Amniotic stem cell (primary cell): ENCODE measurements at places on chromosomes 7 and 10.

GRCh38 chr10:85527616-85528317 lies 838.8 kb downstream of the GRID1 start:
- DNase-seq: no peak

GRCh38 chr10:14543904-14544210 lies 213.1 kb upstream of the FRMD4A start:
- DNase-seq: no peak

DNA sequence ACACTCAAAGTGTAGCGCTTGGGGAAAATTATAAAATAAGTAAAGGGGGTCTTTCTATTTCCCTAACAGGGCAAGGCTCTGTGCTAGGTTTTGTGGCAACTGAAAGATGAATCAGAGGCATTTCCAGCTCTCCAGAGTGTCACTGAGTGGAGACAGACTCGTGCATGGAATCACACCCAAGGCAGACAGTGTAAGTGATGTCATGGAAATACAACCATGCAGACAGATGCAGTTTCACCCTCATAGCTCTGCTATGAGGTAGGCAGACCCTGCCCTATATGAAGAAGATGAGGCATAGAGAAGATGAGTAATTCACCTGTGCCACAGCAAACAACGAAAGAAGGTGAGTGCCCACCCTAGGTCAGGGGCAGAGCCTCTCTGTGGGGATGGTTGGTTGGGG lies 57.2 kb upstream of the PITRM1 start:
- DNase-seq: no peak

- no peak for DNase-seq
Measured at GRCh38 chr10:42734536-42734935, 48.1 kb upstream of the BMS1 start.

GRCh38 chr7:159086301-159086925 lies 58.3 kb downstream of the VIPR2 start:
- DNase-seq: no peak

DNA sequence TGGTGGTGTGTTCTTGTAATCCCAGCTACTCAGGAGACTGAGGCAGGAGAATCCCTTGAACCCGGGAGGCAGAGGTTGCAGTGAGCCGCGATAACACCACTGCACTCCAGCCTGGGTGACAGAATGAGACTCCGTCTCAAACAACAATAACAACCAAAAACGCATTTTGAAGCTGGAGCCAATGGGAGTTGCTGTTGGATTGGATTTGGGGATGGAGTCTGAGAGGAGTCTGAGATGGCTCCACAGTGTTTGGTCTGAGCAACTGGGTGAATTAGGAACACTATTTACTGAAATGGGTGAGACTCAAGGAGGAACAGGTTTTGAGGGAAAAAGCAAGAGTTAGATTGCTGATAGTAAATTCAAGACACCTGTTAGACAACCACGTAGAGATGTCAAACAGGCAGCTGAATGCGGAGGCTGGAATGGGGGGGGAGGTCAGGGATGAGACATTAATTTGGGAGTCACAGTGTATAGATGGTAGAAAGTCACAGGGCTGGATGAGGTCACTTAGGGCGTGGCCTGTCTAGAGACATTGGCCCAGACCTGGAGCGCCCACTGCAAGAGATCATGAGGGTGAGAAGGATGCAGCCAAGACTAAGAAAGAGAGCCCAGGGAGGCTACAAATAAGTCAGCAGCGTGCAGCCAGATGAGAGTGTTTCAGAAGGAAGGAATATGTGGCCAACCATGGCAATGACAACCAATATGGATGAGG lies 56.4 kb downstream of the CYCS start:
- DNase-seq: no peak

- DNase-seq: no peak
Measured at GRCh38 chr10:103905441-103905840, 12.5 kb downstream of the STN1 start.

DNA sequence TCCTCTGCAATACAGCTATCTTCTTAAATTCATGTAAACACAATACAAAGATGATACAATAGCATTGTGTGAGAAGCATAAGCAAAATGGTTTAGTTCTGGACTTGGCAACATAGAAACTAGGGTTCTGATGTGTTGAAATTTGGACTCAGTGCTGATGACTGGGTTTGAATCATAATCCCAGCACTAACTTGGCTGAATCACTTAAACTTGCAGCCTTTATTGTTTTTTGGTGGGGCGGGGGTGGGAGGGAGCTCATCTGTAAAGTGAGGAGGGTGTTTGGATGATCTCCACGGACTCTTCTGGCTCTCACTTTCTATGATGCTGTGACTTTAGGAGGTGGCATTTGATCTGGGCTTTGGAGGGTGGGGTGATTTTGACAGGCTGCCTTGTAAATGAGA lies 158.2 kb downstream of the WNT2 start:
- DNase-seq: no peak

- no peak for DNase-seq
Measured at GRCh38 chr7:90025771-90026170, 128.5 kb upstream of the STEAP1 start.

GRCh38 chr10:4271193-4271592 lies 486.2 kb upstream of the KLF6 start:
- DNase-seq: no peak

- no peak for DNase-seq
Measured at GRCh38 chr7:122136639-122137245, 7.3 kb downstream of the AASS start.

DNA sequence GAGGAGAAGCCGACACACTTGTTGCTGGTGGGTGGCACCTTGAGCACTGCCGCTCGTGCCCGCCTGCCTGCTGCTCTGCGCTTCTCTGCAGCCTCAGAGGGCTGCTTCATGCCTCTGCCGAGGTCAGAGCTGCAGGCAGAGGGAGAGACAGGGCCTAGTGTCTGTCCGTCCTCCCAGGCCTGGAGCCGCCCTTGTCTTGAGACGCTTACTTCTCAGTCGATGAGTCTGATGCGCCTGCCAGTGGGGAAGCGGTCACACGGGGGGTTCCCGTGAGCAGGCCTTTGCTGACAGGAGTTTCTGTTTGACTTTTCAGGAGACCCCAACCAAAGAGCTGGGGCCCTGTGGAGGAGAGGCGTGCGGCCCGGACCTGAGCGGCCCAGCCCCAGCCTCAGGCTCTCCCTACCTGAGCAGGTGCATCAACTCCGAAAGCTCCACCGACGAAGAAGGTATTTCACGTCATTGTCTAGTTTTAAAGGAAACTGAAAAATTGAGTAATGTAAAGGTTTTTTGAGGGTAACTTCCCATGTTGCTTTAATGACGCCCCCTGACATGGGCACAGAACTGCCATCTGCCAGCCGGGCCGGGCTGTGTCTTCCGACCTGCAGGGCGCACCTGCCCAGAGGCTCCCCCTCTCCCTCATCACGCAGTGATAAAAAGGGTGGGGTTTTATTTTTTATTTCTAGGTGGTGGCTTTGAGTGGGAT lies 7.8 kb upstream of the BHLHA15 start:
- DNase-seq: no peak

- peak; percentile 91 for DNase-seq
Measured at GRCh38 chr10:100535715-100536353, at the start of gene HIF1AN. HIF1AN (plus strand) TSS chr10:100535943; CDS start chr10:100535959, 16 bp downstream.

GRCh38 chr7:136971776-136972175 lies 103.3 kb downstream of the CHRM2 start:
- DNase-seq: no peak

- DNase-seq: no peak
Measured at GRCh38 chr7:30682212-30683083, at the start of gene CRHR2. CRHR2 (minus strand) TSS chr7:30682456; CDS start chr7:30682280, 176 bp downstream.

DNA sequence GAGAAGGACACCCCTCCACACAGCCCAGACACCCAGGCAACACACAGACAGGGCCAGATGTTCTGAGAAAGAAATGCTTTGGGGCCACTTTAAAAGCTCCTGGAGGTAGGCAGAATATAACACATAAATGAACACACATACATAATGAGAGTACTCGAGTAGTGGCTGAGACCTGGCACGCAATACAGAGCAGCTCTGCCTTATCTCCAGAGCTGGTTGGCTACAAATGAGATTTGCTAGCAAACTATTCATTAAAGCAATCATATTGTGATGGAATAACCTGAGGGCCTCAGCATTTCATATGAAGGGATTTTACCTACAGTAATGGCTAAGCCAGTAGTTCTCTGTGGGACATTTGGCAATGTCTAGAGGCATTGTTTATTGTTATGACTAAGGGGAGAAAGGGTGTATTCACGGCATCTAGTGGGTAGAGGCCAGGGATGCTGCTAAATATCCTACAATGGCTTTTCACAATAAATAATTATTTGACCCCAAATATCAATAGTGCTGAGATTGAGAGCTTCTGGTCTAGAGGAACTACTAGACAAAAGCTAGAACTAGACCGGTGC lies 5.5 kb upstream of the IMPDH1 start:
- no peak for DNase-seq

DNA sequence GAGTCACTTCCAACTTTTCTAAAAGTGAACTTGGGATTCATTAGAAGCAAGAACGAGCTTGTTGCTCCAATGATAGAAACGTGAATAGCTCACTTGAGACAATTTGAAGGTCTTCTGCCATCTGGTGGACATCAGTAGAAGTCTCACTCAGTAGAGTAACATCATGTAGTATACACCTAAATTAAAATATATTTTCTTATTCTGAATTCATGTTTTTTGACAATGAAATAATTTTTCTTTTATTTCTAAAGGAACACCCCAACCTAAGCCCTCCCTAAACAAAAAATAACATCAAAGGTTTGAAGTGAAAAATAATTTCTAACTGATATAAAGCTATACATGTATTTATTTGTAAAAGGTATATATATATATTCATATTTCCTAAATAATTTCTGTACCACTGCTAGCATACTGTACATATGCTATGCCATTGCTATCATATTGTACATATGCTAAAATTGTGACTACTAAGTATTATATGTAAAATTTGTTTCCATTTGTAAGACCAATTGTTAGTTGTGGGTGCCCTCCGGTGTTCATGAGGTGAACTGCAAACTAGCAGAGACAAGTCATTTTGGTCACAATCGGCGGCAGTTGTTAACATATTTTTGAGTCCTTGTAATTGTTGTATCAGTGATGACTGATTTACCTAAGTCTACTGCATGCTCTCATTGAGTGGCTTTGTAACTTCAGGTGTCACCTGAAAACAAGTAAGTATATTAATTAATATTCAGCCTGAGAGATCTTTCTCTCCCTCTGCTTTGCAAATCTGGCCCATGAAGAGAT lies 121.9 kb downstream of the PTPRZ1 start:
- peak; percentile 36 for DNase-seq

DNA sequence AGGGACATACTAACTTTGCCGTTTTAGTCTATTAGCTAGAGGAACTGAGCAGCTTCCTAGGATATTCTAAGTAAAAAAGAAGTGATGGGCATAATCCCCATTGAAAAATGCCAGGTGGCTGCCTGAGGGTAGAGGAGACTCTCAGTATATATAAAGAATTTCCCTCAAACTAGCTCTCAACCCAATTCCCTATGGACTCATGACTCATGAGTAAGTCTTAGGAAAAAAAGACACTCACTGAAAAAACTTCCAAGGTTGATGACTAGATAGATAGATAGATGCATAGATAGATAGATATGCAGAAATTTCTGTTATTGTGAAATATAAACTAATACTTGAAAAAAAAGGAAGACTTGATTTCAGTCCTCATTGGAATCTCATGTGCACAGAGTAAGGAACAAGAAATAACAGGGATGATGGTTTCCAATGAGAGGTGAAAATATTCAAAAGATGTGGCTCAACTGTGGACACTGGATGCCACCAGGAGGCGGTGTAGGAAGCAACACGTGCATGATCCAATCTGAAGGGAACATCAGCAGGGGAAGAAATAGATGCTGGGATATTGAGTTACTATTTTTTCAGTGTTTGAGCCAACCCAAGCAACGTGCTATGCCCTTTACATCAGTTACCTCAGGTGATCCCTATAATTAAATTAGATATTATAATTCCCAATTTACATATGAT lies 711.0 kb upstream of the LRRTM3 start:
- no peak for DNase-seq
